ENCODE measurements at places on chromosomes 11 and 22.

DNA sequence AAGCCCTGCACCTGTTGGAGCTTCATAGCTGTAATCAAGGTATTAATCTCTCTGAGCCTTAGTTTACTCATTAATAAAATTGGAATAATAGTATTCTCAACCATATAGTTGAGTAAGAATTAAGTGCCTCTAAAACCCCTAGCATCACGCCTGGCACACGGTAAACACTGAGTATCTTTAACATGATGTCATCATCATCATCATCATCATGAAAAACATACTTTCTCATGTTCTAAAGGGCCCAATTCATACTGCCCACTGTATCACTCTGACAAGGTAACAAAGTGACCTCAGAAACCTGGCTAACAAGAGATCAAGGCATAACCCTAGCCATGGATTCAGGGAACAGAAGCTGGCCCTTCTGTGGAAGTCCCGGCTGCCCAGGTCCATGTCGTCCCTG, 58.4 kb downstream of the KIRREL3 start:
- DNase-seq: no peak

DNA sequence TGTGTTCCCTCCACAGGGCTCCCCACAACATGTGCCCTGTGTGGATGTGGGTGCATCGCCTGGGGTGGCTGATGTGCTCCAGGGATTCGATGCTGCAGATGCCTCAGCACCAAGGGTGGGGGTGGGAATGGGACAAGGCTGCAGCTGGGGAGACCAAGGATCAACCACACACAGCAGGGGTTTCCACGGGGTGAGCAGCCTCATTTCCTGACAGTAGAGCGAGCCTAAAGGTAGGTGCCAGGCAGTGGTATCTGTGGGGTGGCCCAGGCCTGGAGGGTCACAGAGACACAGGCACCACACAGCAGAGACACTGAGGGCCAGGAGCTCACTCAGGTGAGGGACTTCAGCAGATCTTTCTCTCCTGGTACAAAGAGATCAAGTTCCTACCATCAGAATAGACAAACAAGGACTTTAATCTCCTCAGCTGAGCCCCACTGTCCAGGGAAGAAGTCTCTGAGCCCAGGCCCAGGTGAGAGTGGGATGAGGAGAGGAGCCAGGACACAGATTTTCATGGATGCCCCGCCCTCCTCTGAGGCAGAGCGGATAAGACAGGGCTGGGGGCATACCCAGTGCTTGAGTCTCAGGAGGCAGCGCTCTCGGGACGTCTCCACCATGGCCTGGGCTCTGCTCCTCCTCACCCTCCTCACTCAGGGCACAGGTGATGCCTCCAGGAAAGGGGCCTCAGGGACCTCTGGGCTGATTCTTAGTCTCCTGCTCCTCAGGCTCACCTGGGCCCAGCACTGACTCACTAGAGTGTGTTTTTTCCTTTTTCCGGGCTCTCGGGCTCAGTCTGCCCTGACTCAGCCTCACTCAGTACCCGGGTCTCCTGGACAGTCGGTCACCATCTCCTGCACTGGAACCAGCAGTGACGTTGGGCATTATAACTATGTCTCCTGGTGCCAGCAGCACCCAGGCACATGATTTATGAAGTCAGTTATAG, 19.7 kb downstream of the GGTLC2 start:
- DNase-seq: no peak

DNA sequence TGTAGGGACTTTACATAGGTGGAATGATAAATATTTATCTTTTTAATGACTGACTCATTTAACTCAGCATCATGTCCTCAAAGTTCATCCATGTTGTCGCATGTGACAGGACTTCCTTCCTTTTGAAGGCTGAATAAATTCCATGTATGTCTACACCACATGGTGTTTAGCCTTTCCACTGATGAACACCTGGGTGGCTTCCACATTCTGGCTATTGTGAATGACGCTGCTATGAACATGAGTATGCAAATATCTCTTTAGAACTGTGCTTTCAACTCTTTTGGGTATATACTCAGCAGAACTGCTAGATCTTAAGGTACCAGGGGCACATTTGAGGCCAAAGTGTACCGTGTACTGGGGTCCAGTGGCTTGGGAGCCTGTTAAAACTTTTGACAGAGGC, 24.1 kb downstream of the LARGE1 start:
- DNase-seq: no peak

- DNase-seq: no peak
Observed at GRCh38 chr11:64125676-64126075, 40.2 kb downstream of the MACROD1 start.

GRCh38 chr11:16456366-16456765, 100.0 kb upstream of the SOX6 start:
- no peak for DNase-seq

DNA sequence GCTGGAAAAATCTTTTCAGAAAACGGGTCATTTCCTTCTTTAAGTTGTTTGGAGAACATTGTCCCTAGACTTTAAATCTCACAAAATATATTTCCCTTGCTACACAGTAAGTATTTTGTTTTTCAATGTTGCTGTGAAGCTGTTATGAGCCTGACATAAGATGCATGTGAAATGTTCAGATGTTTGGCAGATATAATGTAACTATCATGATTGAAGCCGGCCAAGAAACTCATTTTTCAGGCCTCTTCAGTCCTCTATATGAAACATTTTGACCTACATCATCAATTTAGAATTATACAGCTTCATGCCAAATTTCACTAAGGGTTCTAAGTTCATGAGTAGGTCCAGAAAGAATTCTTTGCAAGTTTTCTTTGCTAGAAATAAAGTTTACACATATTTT, 133.8 kb downstream of the JRKL start:
- DNase-seq: no peak

- no peak for DNase-seq
Observed at GRCh38 chr11:117997823-117998579, 11.8 kb downstream of the IL10RA start.

DNA sequence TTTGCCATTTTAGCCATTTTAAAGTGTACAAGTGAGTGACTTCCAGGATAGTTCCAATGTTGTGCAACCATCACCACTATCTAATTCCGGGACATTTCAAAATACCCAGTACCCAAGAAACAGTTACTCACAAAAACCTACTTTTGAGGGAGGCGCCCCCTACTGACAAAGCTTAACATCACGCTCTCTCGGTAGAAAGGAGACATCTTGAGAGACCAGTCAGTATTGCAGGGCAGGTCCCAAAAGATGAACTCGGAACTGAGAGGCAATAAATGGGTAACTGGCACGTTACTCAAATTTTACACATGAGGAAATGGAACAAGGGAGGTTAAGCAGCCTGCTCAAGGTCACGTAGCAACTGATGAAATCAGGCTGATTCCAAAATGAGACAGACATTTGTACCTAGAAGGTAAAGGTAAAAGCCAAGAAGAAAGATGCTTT, 50.0 kb upstream of the POU2AF1 start:
- DNase-seq: peak; percentile 59
